Heart left ventricle (tissue), 16 donors: ENCODE measurements at places on chromosomes 16 and 17.

DNA sequence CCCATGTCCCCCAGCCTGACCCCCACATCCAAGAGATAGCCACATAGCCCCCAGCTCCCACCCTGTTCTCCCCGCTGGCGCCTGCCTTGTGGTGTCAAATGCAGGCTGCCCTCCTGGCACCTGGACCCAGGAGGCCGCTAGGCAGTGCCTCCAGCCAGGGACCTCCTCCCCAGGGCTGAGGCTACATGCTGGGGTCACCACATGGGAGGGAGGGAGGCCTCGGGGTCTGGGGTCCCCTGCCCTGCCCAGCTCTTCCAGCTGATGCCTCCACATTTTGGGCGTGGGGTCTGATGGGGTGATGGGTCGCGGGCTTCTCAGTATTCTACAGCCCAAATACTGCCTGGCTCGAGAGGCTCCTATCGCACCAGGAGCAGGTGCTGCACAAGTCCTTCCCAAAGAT, 9.5 kb downstream of the TBC1D26 start:
- DNase-seq: no peak

DNA sequence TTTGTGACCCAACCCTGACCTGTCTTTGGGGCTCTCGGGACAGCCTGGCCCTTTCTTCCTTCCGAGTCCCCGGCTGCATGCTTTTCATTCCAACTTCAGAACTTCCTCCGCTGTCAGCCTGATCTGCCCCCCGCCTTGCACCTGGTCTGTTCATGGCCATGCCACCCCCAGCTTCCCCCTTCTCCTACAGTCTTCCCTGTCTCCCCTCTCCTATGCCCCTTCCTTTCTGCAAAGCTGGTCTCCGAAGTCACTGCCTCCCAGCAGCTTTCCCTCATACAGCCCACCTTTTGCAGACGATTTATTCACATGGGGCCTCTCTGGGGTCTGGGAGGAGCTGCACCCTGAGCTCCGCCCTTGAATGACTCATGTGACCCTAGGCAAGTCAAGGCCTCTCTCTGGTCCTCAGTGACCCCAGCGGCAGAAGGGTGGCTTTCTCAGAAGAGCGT, 47.1 kb upstream of the SDK2 start:
- no peak for DNase-seq

GRCh38 chr17:44898768-44899073, 524 bp downstream of the EFTUD2 start:
- DNase-seq: no peak

GRCh38 chr17:51770027-51770759, 388.3 kb downstream of the CA10 start:
- DNase-seq: no peak
